NCI-H1417 treated with DMSO at 0.1 percent for 48 hours (cell line): ENCODE measurements at places on chromosomes 5 and 9.
A peak's percentile ranks its signal among the peaks of the same experiment; 100 is the strongest.

- DNase-seq = peak; percentile 49
Measured at GRCh38 chr9:72952914-72953313, at the start of gene ALDH1A1. ALDH1A1 (minus strand) TSS chr9:72953053; CDS start chr9:72953000, 53 bp downstream.

- DNase-seq = no peak
Measured at GRCh38 chr5:54470128-54470527, 14.6 kb downstream of the HSPB3 start.

GRCh38 chr5:160155017-160155750, 35.9 kb upstream of the PWWP2A start:
- DNase-seq = no peak

DNA sequence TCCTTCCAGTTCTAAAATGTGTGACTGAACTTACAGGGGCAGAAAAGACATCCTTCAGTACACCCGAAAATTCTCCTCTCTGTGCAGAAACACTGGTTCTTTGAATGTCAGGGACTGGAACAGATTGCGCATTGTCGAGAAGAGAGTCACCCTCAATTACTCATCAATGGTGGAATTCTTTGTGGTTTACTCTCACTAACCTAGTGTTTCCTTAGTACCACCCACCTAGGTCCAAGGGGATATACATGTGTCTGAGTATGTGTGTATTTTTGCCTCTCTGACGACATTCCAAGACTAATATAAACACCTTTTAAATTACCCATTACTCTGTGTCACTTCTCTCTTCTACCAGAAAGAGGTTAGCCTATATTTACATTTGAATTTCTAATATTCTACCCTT, 660.8 kb downstream of the TLE1 start:
- no peak for DNase-seq

DNA sequence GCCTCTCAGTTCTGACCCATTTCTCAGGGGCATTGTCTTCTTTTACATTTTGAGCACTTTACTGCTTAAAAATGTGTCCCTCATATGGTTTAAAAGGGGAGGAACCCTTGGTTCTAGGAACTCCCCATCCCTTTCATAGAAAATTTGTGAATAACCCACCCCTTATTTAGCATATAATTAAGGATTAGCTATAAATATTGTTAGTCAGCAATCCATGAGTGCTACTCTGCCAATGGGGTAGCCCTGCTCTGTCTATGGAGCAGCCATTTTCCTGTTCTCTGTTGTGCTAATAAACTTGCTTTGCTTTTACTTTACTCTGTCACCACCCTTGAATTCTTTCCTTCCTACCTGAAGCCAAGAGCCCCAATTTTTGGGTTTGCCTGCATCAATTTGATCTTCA, 12.3 kb upstream of the NNT start:
- DNase-seq = no peak

DNA sequence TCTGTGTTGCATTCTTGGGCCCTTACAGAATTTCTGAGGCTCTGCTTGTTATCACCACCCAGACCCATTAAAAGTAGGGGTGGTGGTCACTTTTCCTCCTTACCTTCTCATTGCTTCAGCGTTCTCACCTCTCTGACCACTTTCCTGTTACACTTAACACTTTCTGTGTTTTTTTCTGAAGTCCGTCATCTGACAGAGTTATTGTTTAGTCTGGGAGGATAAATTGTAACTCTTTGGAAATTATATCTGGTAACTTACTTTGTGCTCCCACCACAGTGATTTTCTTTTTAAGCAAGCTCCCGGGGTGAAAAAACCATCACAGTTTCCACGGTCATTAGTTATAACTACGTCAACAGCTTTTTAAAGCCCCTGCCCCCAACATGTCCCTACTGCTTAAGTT, 211.2 kb upstream of the OTULINL start:
- DNase-seq = no peak

DNA sequence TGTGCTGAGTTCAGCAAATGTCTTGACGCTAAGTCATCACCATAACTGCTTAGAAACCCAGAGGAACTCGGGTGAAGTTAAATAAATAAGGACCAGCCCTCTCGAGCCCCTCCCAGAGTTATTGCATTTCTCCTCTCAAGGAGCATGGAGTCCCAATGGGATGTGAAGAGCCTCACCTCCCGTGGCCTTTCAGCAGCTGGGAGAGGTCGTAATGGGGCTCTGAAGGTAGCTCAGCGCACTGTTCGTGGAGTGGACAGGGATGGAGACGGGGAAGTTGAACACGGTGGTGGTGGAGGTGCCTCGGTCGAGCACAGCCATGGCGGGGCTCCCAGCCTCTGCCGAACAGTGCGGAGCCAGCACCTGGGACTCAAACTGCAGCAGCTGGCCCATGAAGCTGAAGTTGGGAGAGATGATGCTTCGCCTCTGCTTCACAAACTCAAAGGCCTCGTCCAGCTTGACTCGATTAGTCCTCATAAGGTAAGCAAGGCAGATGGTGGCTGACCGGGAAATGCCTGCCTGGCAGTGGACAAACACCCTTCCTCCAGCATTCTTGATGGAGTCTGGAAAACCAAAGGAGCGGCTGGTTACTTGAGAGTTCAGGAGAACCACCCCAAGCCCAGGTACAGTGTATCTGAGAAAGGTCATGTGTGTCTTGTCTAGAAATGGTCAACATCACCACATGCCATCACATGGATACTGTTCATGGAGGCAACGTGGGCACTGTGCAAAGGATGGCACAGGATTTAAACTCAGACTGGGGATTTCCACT, 2.2 kb downstream of the DUSP1 start:
- no peak for DNase-seq

DNA sequence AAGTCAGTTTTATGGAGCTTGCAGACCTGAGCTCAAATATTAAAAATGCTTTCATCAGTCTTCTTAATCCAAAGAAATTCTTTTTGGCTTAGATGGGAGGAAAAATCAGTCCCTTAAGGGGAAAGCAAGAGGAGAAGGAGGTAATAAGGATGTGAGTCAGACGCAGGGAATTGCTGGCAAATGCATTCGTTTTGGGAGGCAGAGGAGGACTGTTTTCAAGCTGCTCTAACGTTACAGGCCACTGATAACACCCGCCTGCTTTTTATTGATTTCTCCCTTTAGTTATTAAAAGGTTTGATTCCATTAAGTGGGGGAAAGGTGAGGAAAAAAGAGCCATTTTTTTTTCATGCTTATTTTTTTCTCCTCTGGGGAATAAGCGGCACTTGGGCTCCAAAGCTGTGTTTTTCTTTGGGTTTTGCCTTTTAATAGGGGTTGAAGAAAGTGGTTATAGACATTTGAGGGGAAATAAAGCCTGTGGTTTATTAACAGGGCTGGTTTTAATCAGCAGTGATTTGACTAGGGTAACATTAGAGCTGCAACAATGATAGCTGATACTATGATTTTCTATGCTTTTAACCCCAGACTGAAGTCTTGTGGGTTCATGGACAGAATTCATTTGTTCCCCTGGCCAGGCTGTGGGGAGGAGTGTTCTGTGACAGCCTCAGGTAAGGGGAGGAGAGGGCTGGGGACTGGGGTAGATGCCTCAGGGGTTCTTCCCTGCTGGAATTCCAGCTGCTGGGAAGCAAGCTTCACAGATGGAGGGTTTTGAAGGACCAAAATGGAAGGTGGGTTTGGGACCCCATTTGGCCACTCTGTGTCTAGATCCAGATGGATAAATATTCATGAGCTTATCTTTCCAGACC, 225.2 kb downstream of the GAS1 start:
- DNase-seq = no peak

DNA sequence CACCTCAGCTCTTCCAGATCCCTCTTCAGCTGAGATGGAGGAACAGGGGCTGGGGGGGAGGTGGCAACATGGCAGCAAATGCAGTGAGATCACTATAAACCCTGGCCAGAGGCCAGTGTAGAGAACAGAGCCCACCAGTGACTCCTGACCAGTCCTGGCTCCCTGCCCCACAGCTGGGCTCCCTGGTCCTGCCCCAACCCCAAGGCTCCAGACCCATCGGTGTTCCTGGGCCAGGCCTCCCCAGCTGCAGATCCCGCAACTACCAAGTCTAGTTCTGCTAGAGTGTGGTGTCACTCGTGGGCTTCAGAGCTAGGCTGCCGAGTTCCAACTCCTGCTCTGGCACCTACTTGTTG, 16.8 kb downstream of the AKNA start:
- DNase-seq = no peak

DNA sequence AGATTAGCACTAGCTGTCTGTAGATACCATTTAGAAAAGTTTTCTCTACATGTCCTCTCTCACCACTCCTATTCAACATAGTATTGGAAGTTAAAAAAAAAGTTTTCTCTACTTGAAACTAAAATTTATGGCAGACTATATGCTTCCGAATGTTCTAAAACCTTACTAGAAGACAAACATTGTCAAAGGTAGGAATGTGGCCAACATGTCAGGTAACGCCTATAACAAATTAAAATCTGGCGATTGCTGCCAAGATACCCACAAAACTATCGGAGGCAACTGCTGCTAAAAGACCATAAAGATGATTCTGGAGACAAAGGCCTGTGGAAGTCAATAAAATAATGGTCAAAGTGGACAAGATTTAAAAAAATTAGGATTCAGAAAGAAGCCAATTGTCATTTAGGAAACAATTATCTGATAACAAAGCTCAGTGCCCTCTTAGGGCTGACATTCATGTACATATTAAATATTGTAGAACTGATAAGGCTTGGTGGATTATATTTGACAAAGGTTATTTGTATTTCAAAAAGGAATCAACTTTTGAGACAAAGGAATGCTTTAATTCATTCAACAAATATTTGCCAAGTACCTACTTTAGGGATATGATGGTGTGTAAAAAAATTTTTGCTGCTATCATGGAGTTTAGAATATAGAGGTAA, 52.7 kb downstream of the CDKN2A start:
- DNase-seq = no peak
